ENCODE measurements at places on chromosomes 4 and X.
A peak's percentile ranks its signal among the peaks of the same experiment; 100 is the strongest.

DNA sequence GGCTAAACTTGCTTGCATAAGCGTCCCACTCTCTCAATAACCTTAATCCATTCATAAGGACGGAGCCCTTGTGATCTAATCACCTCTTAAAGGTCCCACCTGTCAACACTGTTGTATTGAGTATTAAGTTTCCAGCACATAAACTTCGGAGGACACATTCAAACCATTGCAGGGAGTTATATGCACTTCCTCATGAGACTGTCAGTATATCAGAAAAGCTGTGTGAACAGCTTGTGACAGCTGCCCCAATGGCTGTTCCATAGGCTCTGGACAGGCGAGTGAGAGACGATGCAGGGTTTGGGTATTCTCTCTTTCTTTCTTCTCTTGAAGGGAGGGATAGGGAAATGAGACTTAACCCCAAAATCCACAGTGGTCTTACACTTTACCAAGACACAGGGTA lies 64.2 kb upstream of the RPL34 start:
- DNase-seq = no peak

DNA sequence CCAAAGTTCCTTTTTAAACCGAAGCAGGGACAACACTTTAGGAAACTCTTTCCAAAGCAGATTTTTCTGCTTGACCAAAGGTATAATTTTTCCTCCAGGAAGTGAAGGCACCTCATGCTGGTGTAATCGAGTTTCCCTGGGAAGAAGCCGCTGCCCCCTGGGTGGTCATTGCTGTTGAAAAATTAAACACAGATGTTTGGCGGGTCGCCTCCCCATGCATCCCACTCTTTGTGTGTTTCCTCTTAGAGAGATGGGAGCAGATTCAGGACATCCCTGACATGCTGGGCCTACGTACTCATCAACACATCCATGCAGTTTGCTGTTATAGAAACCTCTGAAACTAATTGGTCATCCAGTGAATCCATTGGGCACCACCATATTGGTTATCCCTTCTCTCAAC lies 179.2 kb upstream of the HCCS start:
- no peak for DNase-seq

- no peak for DNase-seq
These were observed 264.0 kb upstream of the HAND2 start for GRCh38 chr4:173793937-173794510.

DNA sequence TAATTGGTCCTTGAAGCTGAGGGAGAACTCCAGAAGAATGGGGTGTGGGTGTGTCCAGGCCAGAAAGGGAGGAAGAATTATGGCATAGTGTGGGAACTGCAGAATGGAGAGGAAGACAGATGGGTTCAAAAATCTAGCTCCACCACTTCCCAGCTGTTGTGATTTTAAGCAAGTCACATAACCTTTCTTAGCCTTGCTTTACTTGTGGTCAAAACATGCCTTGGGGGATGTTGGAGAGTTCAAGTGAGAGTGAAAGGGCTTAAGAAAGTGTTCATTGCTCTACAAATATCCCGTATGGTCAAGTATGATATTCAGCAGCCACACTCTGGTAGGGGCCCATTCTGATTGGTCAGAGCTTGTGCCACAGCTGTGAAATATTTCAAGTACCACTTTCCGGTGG lies 15.0 kb upstream of the STARD8 start:
- no peak for DNase-seq

GRCh38 chr4:1043651-1044468 lies 32.4 kb downstream of the FGFRL1 start:
- DNase-seq = peak; percentile 99

DNA sequence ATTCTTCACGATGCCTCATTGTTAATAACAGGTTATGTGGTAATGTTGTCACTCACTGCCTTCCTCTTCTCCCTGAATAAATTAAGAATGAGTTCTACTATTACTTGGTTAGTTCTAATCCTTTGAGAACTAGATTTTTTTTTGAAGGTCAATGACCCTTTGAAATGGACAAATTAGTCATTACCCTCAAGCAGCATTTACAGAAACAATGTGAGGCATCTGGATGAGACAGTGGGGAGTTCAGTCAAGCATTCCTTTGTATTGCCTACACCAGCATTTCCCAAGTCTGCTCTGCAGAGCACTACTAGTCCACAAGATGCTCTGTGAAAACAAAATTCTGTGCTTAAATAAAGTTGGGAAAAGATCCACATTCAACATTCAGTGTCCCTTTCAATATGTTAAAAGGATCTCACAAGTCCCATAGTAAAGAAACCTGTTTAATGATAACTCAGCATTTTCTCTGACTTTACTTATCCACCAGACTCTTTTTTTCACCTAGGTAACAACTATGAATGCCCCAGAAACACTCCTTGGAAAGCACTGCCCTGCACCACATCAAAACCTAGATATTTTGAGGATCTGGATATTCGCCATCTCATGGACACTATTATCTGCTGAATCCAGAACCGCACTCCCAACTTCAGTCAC lies 60.6 kb downstream of the CHRDL1 start:
- peak; percentile 56 for DNase-seq

DNA sequence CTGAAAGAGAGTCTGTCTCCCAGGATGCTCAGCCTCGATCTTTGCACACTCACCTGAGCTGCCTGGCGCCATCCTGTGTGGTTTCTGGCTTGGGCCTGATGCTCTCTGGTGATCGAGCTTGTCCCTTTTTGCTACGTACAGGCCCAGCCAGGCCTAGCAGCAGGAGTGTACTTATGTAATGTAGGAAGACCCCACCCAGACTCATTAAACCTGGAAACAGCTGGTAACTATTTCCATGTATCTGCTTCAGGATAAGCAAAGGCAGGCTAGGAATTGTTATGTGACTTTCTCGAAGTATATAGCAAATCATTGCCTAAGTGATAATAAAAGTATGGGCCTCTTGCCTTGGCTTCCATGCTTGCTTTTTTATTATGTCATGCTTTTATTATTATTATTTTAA lies 18.6 kb upstream of the ARSJ start:
- DNase-seq = no peak

- DNase-seq = no peak
These were observed 115.2 kb upstream of the OTUD4 start for GRCh38 chr4:145295547-145295946.

DNA sequence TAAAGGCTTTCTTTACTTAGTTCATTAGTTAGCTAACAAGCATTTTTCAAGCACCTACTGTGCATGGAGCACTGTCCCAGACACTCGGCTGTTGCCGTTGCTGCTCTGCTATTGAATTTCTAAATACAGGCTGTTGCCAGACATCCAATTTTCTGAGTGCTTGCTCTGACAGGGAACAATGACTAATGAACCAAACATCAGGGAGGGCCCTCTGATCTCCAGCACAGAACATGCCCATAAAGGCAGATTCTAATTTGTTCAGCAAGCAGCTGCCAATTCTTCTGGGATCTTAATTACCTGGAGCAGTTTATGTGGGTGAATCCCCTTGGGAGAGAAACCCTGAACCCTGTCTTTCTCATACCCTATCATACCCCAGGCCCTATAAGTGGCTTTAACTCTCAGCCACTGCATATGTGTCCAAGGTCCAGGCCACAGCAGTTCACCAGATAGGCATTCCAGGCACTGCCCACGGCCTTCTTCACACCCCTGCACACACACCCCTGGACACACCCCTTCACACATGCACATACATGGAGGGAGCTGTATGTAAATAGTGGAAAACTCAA lies 27.9 kb downstream of the TSC22D3 start:
- peak; percentile 76 for DNase-seq

DNA sequence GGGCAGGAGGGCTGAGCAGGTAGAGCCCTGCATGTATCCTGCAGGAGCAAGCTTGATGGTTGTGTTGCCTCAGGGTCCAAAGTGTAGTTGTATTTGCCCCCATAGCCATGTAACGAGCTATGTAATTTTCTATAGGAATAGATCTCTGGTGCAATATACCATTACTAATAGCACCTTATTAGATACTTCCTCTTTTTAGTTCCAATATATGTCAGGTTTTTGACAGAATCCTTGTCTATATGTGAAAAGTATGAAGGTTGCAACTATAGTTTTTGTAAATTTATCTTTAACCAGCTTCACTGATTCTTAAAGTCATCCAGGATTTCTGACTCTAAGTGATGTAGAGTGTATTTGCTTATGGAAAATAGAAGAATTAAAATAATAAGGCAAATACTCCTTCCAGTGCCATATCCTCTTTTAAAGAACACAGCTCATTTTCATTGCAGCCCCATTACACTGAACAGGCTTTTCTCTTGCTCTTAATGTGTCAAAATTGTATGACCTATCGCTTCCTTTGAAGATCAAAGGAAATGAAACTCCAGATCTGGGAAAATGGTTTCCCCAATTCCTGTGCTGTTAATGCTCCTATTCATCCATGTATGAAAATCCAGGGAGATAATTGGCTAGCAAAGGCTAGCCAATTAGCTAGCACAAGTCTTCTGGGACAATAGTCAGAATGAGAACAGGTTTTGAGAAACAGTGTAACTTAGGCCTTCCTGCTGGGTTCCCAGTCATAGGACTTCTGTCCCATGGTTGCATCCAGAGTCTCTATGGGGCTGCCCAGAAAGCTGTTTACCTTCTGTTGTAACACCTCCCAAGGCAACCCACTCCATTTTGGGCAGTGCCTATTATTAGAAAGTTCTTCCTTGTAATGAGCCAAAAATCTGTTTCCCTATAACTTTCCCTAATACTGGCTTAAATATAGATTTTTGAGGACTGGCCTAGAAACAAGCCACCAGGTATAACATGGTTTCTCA lies 90.6 kb downstream of the TSPAN7 start:
- no peak for DNase-seq

GRCh38 chrX:24375600-24376131 lies 15.2 kb downstream of the SUPT20HL1 start:
- DNase-seq = no peak

DNA sequence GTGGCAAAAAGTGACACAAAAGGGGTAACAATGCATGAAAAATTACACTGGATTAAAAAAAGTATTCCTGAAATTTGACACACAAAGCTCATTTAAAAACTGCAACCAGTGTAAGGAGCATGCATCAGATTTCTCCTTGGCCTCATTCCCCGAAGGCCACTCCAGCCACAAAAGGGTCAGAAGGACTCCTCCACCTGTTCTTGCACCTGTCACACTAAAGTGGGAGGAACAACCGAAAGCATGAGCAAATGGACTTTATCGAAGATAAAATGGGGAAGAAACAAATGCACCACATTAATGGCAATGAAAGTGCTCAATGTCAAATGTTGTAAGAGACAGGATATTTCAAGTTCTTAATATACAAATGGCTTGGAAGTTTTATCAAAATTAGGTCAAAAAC lies 88.2 kb downstream of the ADGRA3 start:
- DNase-seq = no peak

GRCh38 chr4:108193886-108194672 lies 25.3 kb upstream of the LEF1 start:
- no peak for DNase-seq

DNA sequence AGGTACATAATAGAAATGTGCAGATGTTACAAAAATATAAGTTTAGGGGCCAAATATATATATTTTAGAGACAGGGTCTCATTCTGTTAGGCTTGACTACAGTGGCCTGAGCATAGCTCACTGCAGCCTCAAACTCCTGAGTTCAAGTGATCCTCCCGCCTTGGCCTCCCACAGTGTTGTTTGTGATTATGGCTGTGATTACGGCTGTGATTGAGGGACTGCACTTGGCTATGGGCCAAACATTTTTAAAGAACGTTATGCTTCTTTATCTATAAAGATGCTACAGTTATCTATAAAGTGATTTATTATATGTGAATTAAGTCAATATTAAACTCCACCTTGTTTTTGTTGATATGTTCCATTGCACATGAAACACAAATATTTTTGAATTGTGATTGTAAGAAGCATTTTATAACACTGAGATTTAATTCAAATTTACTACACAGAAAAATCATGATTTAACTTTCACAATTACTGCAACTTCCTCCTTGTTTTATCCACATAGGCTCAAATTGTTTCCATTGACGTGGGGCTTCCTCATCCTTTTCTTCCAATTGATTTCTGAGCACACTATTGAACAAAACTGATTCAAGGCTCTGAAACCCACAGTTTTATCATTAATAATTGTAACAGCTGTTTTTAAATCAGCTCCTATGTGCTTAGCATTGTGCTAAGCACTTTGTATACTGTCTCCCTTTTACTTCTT lies 68.4 kb upstream of the BMPR1B start:
- DNase-seq = no peak

DNA sequence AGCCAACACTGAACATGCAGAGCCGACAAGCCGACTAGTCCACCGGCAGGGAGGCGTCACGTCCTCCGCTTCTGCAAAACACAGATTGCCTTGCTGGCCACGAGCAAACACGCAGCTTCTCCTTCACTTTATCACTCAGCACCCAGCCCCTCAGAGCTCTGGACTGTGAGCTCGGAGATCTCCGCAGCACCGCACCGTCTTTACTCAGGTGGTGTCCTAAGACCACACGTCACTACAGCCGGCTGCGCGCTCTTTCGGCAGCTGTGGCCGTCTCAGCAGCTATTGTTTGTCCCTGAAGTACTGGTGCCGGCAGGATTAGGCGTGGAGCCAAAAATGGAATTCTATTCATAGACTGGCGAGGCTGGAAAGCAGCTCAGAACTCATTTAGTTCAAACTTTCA lies 72.0 kb downstream of the FAT1 start:
- DNase-seq = peak; percentile 85

DNA sequence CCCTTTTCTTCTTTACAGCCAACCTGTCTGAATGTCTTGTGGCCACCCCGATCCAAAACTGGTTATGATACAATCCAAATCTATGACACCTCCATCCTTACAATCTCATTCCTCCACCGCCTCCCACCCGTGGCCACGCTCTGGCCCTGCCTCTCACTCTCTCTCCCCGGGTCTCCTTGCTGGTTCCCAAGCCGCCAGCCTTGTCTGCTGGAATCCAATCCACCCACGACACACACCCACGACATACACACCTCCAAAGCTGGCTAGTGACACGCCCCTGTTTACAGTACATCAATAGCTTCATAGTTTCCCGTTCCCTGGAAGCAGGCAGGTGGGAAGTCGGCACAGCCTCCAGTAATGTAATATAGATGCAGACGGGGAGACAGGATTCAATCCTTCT lies 99.0 kb downstream of the WFS1 start:
- no peak for DNase-seq
